Activated CD8-positive, alpha-beta memory T cell treated with anti-CD3 and anti-CD28 coated beads for 48 hours (primary cell): ENCODE measurements at places on chromosomes 11 and 22.

- DNase-seq, result no peak
These were observed 259.6 kb downstream of the TBC1D22A start for GRCh38 chr22:47022075-47022473.

DNA sequence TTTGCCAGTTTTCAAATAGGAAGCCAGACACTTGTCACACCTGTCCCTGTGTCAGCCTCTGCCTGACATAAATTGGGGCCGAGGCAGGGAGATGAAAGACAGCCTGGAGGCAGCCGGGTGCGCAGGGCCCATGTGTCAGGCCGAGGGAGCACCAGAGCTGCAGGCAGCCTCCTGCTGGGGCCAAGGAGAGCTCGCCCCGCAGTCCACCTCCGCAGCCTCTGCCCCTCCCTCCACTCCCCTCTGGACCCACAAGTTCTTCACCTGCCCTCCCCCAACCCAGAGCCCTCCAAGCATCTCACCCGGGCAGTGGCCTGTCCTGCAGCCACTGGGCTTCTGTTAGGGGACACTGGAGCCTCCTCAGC, 8.8 kb downstream of the RTN4R start:
- DNase-seq, result no peak

- no peak for DNase-seq
These were observed 8.7 kb downstream of the CENATAC start for GRCh38 chr11:119006656-119007055.

- no peak for DNase-seq
These were observed 12.9 kb upstream of the CDKN1C start for GRCh38 chr11:2898366-2899079.

DNA sequence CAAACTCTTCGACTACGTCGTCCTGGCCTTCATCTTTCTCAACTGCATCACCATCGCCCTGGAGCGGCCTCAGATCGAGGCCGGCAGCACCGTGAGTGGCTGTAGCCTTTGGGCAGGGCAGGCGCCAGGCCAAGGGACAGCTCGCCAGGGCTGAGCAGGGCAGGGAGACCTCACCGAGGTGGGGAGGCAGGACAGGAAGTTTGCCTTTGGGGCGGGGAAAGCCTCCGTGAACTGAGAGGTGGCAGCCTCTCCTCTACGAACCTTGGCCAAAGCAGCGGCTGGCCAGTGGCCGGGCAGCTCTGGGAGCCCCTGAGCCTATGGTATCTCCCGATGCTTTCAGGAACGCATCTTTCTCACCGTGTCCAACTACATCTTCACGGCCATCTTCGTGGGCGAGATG, 93.2 kb downstream of the CACNA1I start:
- DNase-seq, result no peak

DNA sequence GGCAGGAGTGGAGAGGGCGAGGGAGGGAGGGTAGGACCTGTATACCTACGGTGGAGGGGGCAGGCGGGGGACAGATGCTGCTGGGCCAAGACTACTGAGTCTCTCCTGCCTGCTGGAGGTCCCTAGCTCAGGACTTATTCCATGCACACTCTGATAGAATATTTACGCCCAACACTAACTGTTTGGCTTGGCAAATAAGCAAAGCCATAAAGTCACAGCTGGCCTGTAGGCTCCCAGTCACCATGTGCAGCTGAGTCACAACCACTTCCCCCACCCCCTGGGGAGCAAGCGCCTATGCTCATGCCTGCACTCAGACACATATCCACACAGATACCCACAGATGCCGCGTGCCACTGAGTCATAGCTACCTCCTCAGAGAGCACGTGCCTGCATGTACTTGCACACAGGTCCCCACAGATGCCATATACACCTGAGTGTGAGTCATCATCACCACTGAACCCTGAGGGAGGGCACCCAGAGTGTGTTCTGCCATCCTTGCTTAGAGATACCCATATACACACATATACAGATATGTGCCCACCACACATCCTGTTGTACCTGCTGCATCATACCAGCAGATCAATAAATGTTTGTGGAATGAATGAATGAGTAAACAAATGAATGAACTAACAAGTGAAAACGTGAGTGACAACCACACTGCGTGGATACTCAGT, 95.8 kb downstream of the SWAP70 start:
- peak; percentile 79 for DNase-seq

DNA sequence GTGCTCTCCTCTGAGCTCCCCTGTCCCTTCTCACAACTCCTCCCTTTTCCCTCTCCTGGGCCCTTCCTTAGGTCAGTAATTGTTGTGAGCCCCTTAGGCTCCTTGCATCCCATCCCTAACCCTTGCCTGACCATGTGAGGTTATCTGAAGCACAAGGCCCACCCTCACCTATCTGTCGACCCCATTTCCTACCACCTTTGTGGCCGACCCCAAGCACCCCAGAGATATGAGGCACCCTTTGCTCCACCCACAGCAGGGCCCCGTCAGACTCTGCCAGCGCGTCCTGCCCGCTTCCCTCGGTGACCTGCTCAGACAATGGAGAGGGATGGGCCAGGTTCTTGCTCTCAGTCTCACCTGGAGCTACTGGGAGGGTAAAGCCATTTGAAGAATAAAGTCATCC, 1.3 kb downstream of the GNG3 start:
- no peak for DNase-seq

DNA sequence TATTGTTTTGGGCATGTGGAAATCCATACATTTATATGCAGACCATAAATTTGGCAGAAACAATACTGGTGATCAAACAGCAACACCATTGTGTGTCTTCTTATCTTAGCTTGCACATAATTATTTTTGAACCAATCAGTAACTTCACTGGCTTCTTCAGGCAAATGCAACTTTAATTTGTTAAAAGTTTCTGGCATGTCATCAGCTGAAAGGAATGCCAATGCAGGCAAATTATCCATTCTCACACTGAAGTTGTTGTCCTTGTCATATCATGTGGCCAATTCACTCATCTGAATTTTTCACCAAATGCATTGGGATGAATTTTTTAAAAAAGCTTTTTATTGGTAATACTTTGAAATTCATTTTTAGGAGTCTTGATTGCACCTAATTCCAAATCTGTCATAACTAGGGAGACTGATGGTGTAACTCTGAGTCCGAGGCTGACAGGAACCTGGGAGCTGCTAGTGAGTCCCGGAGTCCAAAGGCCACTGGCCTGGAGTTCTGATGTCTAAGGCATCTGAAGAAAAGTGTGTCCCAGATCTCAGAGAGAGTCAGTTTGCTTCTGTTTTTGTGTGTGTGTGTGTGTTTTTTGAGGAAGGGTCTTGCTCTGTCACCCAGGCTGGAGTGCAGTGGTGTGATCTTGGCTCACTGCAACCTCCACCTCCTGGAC, 17.4 kb upstream of the OR10V1 start:
- DNase-seq, result no peak

DNA sequence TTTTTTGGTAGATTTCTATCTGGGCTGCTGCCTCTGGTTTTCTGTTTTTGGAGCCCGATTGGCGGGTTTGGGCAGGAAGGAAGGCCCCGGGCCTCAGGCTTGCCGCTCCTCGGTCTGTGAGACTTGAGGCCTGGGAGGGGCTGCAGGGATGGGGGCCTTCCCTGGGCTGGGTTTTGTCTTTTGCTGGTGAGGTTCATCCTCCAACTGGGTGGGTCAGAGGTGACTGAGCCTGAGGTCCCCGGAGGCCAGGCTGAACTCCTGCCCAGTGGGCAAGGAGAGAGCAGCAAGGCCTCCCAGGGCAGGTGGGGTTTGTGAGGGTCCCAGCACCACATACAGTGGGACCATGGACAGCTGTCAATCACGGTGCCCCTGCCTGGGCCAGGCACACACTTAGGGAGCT, 15.0 kb downstream of the MPPED1 start:
- DNase-seq, result no peak

- DNase-seq, result no peak
These were observed 649.9 kb upstream of the LUZP2 start for GRCh38 chr11:23846902-23847422.

DNA sequence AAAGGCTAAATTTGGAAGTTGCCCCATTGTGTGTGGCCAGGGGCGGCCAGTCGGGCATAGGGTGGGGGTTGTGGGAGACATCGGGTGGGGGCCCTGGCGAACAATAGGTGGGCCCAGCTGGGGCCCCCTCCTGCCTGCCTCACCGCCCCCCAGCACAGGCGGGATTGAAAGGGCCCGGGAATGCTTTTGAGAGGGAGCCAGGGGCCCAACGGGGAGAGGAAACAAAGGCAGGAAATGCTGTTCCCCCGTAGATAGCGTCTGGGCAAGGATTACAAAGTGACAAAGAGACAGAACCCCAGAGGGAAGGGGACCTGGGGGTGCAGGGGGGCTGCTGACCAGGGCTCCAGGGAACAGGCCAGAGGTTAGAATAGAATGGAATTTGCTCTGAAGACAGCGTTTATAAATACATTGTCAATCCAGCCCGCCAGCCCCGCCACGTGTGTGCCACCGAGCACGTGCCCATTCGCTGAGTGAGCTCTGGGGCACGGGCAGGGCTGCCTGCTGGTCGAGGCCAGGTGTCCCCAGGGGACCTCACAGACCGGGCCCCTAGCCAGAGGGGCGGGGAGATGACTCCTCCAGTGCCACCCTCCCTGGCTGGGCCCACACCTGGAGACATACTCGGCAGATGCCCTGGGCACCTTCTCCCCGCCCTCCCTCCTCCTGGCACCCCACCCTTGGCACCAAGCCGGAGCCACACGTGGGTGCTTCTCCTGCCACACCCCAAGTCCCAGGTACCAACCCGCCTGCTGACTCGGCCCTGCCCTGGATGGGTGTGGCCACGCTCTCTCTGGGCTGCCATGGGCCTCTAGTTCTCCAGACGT, 9.7 kb downstream of the PDGFB start:
- no peak for DNase-seq

- no peak for DNase-seq
These were observed 904.5 kb upstream of the API5 start for GRCh38 chr11:42407341-42407740.

DNA sequence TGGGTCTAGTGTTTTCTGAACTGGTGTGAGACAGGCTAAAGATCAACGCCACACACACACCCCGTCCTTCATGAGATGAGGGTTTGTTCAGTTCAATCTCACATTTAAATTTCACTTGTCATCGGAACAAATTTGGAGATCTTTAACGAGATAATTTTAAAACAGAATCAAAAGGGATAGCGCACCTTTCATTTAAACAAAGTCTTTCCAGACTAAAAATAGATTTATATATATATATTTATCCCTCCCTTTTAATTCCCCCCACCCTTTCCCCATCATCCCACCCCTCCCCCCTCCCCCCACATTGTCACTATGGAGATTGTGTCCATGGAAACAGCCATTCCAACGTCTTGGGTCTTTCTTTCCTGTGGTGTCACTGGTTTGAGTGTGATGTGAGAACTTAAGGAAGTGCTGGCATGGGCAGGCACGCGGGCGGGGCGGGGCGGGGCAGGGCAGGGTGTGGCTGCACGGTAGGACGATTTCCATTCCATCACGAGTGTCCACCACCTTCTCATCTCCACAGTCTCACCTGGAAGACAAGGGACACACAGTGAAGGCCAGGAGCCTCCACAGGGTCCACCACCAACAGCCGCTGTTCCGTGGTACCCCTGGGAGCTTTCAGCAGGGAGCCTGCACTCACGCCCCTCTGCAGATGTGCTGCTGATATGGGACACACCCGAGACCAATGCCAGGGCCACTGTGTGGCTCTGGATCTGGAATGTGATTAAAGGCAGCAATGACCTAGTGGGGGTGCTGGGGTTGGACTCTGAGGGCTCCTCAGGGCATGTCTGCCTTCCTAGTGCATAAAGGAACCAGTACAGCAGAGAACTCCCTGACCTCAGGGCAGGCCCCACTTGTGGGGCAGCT, 30.5 kb upstream of the CYP2D6 start:
- no peak for DNase-seq

DNA sequence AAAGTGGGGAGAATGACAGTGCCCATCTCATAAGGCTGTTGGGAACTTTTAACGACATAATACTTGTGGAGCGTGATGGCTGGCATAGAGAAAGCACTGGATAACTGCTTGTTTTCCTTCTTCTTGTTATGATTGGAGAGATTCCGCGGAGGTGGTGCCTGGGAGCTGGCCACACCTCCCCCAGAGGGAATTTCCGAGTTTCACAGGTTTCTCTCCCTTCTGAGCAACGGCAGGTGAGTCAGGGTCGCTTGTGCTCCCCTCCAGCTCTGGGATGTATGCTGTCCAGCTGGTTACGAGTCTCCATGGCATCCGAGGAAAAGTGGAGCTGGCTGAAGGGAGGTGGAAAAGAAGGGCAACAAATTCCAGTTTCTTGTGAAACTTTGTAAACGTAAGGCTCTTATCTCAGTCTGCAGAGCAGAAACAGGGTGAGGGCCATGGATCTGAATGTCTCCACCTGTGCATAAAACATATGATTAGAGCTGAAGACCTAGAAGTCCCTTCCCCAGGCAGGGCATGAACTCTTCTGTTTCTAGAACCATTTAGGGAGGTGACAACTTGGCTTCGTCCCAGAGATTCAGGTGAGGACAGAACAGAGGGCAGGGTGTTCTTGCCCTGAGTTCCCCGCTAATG, 10.0 kb upstream of the PLET1 start:
- no peak for DNase-seq

DNA sequence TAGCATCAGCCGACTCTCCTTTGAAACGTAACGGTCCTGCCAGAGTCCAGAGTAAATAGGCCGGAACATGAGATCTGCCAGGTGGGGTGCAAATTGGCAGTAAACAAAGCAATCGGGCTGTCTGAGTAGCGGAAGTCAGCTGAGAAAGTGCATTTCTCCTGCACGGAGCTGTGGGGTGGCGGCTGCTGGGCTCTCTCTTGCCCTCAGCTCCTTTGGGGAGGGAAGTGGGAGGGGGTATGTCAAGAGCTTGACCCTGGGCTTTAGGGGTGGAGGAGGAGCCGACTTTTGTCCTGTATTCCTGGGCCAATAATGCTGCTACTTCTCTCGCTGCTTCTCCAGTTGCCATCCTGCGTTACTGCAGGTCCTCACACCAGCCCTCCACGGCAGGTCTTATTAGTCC, 11.6 kb downstream of the GRIK4 start:
- no peak for DNase-seq

DNA sequence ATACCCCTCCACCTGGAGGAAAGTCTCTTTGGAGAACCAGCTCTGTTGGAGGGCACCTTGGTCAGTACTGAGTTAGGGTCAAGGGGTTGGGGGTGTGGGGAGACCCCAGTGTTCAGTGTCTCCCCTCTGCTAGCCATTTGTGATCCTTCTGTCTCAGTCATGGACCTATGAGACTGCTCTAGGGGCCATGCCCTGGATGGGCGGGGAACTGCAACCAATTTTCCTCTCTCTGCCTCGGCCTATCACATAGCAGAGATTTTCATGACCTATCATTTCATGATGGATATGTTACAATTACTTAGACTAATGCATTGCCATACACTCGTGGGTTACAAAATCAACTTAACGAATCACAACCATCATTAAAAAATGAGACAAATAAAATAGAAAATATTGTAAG, 7.4 kb downstream of the OTOG start:
- DNase-seq, result no peak

GRCh38 chr22:36155702-36156101, 4.9 kb downstream of the APOL3 start:
- DNase-seq, result no peak

- no peak for DNase-seq
These were observed 35.5 kb downstream of the POLR3H start for GRCh38 chr22:41508770-41509170.
